ENCODE measurements at places on chromosomes 16 and 17.

DNA sequence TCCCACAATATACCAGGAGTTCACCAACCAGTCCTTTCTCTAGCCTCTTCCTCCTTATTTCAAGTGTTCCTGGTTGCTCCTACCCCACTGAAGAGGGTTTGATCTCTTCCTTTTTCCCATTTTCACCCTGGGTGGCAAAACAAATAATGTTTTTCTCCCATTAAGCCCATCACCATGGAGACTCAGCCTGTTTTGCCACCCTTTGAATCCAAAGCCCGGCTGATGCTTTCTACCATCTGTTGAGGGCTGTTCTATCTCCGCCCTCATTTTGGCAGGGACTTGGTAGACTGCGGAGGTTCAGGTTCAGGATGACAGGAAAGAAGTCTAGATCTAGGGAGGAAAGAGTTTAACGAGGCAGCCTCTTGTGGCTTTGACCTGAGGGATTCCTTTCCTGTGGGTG, 2.6 kb downstream of the DNAH2 start:
- no peak for DNase-seq

DNA sequence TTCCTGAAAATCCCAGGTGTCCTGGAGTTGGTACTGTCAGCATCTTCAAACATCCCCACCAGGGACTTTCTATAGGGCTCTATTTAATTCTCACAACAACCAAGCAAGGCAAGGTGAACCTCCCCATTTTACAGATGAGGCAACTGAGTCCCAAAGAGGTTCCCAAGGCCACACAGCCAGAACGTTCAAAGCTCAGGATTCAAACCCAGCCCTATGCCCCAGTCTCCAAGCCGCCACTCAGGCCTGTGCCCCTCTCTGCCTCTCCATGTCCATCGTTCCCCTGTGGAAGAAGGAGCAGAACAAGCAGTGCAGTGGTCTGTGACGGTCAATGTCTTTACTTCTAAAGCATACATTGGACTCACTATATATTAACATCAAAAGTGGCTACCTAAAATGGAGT, 6.1 kb downstream of the ZNF319 start:
- no peak for DNase-seq

- DNase-seq = peak; percentile 59
Measured at GRCh38 chr16:17343028-17343427, 127.7 kb downstream of the XYLT1 start.

DNA sequence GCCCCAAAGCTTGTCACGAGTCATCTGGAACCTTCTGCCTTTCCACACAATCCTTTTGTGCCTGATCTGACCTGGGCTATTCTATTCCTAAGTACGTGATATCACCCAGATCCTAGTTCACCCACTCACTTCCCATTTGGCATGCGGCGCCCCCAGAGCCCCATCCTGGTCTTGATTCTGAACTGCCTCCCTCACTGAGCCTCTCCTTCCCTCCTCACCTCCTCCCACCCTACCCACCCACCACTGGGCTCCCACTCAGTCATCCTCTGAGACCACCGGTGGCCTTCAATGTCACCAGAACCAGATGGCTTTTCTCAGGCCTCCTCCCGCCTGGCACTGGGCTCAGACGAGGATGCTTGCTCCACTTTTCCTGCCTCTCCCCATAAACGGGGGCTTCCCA, 18.5 kb downstream of the WDR45B start:
- DNase-seq = no peak

GRCh38 chr16:84514874-84515835, 10.7 kb upstream of the MEAK7 start:
- peak; percentile 86 for DNase-seq

- no peak for DNase-seq
Measured at GRCh38 chr17:63190821-63191370, 224.9 kb downstream of the TANC2 start.

DNA sequence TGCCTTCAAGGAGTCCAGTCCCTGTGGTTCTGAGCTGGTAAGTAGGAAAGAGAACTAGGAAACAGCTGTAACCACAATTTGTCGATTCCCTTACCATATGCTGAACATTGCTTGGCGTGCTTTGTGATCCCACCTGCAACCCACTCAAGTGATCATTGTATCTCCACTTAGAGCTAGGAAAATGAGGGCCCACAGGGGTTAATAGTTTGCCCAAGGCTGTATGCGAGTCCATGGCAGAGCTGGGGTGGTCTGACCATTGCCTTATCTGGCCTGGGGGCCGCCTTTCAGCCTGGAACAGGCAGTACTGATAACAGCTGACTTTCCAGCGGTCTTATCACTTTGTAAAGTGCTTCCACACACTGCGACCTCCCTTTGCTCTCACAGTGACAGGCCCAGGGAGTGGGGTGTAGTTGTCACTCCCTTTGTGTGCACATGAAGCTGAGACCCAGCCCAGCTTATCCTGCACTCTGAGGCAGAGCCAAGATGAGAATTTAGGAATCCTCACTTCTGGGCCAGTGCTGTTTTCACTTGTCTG, 9.8 kb downstream of the MYL4 start:
- DNase-seq = no peak

GRCh38 chr16:81371106-81371505, 56.3 kb downstream of the GAN start:
- DNase-seq = no peak

GRCh38 chr16:89401641-89402445, 88.5 kb downstream of the ANKRD11 start:
- DNase-seq = no peak

- peak; percentile 78 for DNase-seq
Measured at GRCh38 chr16:70430667-70431536, 8.0 kb downstream of the ST3GAL2 start.

GRCh38 chr17:55852734-55853133, 101.9 kb downstream of the PCTP start:
- no peak for DNase-seq

GRCh38 chr16:75105306-75106061, 11.1 kb downstream of the LDHD start:
- DNase-seq = no peak

GRCh38 chr16:65116216-65116615, 5.6 kb downstream of the CDH11 start:
- DNase-seq = no peak

DNA sequence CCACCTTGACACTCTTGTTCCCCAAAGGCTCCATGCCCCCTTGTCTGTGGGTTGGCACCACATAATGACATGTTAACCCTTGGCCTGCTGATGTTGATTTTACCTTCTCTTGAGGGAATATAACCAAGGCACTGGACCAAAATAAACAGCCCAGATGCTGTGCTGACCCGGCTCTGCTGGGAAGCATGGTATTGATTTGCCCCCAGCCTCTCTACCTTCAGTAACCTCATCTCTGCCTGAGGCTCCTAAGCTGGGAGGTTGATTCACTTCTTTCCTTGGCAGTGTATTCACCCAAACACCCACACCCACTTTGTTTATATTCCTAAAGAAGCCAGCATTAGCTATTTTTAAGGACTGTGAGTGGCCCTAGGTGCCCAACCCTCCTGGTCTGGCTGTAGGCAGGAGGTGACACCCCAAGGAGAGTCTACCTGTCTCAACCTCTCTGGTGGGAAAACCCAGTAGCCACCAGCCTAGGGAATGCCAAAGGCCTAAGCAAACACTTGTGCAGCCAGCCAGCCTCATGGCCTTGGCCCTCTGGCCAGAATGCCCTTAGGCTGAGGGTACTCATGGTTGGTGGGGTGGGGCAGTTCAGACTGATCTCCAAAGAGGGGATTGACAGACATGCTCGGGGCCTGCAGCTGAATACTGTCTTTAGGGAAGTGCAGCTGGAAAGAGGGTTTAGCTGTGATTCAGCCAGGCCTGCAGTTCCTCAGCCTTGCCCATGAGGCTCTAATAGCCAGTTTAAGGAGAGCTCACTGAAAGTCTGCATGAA, 42.7 kb downstream of the GNAO1 start:
- no peak for DNase-seq

GRCh38 chr17:41258406-41258805, 3.2 kb downstream of the KRTAP9-9 start:
- no peak for DNase-seq

GRCh38 chr16:5044011-5044540, 10.3 kb upstream of the NAGPA start:
- no peak for DNase-seq

GRCh38 chr17:13953841-13954240, 115.5 kb upstream of the COX10 start:
- no peak for DNase-seq

DNA sequence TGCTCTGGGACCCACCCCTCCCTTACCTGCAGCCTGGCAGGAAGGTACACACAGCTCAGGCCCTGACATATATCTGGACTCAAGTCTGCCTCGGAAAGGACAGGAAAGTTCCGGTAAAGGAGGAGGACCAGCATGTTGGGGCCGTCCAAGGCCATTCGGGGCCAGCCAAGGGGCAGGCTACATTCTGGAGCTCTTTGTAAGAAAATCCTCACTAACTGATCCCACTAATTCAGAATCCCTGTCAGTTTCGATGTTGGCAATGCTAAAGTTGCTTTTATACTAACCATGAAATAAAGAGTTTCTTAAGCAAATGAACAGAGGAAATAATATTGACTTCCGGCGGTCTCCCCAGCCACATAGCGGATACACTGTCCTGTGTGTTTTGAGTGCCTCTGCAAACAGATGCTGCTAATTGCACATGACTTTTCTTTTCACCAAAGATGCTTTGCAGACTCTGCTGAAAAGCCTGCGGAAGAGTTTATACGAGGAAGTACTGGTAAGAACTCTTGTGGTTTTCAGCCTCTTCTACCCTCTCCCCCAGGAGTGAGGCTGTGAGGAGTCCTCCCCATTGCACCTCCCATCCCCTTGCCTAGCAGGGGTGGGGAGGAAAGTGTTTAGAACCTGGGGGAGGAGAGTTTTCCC, 54.8 kb downstream of the PLXDC1 start:
- peak; percentile 64 for DNase-seq

- DNase-seq = no peak
Measured at GRCh38 chr17:78575340-78575739, 1.9 kb downstream of the DNAH17 start.

DNA sequence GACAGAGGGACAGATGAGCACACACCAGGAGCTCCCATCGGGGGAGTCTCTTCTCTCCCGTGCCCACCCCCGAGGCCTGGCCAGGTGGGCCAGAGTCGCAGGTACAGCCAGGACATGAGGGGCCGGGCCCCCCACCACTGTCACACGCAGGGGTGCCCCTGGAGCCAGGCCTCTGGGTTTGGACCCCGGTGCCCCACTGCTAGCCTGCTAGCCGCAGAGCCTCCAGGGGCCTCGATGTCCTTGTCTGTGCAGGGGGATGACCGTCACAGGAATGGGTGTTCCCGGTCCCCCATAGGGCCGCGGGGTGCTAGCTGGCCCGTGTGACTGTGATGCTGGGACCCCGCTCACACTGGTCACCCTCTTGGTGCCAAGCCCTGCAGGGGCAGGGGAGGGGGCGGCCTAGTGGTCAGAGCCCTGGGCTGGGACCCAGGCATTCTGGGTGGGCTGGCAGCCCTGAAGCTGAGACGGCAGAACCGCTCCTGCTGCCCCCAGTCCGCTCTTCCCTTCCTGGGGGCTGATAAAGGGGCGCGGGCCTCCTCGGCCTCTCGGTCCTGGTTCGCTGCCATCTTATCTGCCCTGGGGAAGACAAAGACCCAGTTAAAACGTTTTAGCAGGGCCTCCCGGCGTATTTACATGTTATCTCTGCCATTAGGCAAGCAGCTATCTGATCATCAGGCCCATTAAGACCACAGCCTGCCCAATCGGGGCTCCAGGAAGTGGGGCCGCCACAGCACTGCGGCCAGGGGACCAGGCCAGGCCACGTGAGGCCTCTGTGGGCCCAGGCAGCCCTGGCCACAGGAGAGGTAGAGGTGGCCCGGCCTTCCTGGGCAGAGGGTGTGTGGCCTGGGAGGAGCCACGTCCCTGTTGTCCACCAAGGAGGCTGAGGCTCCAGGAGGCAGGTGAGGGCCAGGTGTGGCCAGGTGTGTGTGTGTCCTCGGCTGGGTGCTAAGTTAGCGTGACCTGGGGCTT, 57.2 kb upstream of the ZC3H18 start:
- DNase-seq = no peak

- DNase-seq = peak; percentile 86
Measured at GRCh38 chr17:1365445-1366039, 34.5 kb downstream of the YWHAE start.

GRCh38 chr16:6528217-6528616, 804.4 kb upstream of the RBFOX1 start:
- DNase-seq = no peak

DNA sequence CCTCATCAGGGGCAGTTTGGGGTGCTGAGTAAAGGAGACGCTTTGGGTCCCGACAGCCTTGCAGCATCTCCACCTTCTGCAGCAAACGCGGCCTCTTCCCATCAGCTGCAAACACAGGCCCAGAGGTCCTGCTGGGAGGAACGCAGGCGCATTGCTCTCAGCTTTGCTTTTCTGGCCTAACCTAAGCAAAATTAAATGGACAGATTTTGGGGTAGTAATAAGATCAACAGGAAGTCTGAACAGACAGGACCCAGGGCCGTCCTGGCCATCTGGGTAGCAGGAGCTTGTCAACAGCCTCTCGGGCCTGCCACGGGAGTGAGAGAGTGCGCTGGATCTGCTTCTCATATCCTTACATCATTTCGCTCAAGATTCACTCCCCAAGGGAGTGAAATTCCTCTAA, 7.2 kb downstream of the NUBP1 start:
- DNase-seq = no peak

DNA sequence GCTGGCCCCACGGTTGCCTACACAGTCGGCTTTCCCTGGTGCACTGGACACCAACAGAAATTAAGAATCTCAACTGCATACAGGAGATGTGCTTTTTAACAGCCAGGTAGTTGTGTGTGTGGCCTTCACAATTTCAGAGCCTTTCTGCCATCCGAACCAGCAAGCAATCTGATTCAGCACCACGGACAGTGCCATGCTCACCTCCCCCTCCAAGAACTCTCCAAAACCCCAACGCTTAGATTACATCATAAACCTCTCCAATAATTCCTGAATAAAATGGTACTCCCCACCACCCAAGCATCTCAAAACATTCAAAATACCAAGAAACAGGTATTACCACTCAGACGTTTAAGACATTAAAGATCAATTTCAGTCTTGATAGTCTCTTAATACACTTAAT, 31.8 kb downstream of the USP7 start:
- DNase-seq = peak; percentile 53

DNA sequence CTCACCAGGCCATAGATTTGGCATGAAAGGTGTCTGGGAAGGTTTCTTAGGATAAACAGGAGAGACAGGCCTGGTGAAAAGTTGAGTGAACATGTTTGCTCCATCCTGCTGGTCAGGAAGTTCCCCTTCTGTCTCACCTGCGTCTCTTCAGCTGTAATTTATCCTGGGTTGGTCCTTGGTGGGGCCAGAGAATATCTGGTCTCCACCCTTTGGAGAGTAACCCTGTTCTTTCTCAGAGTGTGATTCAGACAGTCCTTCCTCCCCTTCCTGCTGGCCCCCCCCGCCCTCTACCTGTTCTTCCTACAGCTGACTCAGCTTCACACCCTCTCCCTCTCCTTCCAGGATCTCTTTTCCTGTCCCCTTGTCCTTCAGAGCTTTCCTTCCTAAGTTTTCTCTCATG, 17.1 kb downstream of the MINK1 start:
- DNase-seq = no peak

- DNase-seq = no peak
Measured at GRCh38 chr17:9238340-9239245, 217.3 kb downstream of the NTN1 start.

GRCh38 chr16:23561586-23561985, 4.1 kb downstream of the UBFD1 start:
- no peak for DNase-seq

- no peak for DNase-seq
Measured at GRCh38 chr17:18950346-18950745, 1.6 kb upstream of the SLC5A10 start.

GRCh38 chr16:4496305-4496704, 20.1 kb downstream of the HMOX2 start:
- no peak for DNase-seq
